ENCODE measurements at places on chromosomes 6 and 20.

DNA sequence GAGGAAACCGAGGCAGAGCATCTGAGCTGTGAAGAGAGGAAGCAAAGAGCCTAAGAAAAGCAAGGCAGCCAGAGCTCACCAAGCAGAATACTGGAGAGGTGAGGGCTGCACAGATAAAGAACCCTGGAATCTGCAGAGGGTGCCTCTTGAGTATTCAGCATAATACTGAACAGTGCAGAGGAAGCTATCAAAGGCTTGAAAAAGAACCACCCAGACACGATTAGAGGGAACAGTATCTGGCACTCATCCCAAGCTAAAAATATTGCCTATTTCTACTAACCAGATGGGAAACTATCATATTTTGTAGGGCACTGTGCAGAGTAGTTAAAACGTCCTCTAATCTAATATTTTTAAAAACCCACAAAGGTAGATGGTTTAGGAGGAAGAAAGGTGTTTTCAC lies 41.8 kb upstream of the OPRM1 start:
- DNase-seq = no peak

GRCh38 chr6:148064406-148065134 lies 278.1 kb upstream of the SASH1 start:
- no peak for DNase-seq

DNA sequence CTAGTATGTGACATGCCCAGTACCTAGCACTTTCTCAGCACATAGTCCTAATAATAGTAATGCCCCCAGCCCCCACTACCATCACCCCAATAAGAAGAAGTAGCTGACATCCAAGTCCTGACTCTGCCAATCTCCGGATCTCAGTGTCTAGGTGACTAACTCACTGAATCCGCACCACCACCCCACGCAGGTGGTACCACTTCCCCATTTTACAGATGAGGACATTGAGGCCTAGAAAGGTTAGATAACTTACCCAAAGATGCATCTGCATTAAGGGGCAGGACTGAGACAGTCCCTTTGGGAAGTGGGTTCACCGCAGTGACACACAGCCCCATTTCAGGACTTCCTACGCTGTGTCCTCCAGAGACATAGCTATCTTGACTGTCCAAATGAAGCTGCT lies 241.2 kb downstream of the TFAP2C start:
- DNase-seq = no peak

GRCh38 chr6:34891296-34891695 lies 2.2 kb downstream of the ANKS1A start:
- DNase-seq = no peak

DNA sequence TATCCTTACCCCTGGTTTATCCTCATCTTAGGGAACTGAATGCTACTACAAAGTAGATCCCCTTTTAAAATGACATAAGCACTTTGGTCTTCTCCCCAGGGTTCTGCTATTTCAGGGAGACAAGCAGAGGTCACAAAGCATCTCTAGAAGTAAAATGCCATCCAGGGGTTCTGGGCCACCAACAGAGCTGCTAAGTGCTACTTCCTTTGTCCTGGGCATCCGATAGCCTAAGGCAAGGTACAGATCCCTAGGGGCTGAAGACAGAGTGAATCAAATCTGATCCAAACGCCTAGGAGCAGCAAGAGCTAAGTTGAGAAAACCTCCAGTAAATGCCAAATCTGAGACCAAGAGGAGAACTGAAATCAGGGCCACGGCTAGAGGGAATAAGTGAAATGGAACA lies 161.2 kb downstream of the PTPRT start:
- no peak for DNase-seq

DNA sequence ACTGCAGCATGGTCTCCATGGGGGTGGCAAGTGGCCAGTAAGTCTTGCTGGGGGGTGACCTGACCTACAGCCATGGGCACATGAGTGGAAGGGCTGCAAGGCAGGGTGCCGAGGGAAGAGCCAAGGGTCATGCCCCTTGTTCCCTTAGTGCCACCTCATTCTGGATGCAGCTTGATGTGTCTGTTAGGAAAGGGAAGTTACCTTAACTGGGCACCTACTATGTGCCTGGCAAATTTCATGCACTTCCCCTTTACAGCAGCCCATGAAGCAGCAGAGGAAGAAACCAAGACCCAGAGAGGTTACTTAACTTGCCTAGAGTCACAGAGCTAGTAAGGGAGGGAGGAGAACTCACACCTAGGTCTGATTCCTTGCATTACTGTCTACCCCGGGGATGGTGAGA lies 174.0 kb downstream of the MRPL14 start:
- peak; percentile 19 for DNase-seq

DNA sequence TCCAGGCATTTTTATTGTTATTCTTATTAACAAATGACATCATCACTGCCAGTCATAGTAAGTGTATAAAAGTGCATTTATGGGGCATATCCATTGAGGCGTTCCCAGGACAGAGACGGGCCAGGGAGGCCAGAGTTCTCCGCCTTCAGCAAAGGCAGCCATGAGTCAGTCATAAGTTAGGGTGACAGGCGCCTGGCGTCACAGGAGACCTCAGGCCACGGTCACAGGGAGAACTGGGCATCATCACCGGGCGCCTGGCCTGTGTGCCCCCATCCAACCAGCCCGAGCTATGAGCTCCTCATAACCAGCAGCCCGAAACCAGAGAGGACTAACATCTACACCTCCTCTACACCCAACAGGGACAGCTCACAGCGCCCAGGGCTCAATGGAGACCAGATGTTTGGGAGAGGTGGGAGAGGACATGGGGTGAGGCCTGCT lies 259.2 kb downstream of the DLL1 start:
- DNase-seq = no peak

DNA sequence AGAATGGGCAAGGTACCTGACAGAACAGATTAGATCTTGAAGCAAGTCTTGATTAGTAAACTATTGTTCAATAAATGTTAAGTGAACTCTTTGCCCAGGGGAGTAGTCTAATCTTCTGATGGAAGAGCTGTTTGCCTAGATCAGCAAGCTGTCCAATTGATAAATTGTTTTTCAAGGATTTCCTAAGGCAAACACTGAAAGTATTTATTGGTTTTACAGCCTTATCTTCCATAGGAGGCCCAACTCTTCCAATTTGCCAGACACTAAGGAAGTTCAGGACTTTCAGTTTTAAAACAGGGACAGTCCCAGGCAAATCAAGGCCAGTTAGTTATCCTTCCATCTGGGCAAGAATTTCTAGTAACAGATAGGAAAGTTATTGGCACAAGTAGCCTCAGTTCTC lies 1.8 kb upstream of the C6orf163 start:
- no peak for DNase-seq

GRCh38 chr6:39335780-39336545 lies 13.5 kb upstream of the KCNK16 start:
- DNase-seq = no peak

GRCh38 chr6:82217018-82217586 lies 30.4 kb downstream of the IBTK start:
- DNase-seq = no peak

DNA sequence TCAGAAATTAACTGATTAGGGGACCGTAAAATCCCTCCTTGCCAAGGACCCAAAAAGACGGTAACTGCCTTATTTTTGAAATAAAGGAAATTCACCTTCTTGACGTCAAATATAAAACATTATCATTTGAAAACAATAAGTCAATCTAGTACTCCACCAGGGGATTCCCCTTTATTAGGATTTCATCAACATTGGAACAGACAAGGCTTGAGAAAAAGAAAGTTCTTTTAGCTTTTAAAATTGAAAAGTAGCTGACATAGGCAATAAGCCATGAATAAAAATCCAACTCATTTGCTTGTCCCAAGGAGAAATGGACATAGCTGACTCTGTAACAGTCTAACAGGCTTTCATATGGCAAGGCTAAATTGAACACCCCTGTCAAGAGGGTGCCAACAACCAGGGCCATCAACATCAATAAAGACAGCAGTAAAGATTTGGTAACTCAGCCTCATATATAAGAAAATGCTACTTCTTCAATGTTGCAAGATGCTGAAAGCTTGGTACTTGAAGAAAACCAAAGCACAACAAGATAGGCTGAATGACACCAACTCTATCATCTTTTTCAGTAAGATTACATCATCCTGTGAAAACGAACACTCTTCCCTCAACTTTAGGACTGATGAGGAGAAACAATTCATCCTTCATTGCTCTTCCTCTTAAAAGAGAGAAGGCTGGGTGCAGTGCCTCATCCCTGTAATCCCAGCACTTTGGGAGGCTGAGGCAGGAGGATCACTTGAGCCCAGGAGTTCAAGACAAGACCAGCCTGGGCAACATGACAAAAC lies 121.0 kb upstream of the PRDM1 start:
- DNase-seq = no peak

GRCh38 chr6:81997090-81997926 lies 244.8 kb upstream of the TENT5A start:
- DNase-seq = no peak

DNA sequence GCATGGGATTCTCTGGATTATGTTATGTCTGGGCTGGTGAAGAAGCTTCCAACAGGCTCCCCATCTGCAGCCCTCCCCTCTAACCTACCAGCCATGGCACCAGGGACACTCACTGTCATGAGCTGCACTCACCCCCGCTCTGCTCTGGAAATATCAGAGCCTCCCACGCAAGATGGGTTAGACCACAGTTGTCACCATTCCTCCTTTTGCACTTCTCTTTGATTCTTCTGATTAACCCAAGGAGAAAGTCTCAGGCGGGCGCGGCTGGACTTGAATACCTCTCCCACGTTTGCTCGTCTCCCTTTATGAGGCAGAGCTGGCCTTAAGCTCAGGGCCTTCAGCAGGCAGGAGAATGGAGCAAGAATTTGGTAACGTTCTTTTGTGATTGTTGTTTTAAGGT lies 128.1 kb downstream of the CEBPB start:
- DNase-seq = peak; percentile 48

DNA sequence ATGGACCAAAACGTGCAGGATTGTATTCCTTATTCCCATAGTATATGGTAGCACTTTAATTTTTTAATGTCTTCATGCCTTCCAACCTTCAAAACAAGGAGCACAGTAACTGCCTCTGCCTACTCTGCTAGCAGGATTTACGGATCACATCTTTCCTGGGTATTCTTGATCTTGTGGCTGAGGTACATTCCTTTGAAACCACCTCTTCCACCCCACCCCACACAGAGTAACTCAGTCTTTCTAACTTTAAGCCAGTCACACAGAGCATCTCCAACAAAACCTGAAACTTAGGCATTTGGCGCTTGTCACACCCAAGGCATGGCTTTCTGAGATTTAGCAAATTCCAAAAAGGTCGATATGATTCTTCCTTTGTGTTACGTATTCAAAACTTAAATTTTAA lies 2.3 kb upstream of the ID4 start:
- DNase-seq = no peak

GRCh38 chr6:18585032-18585573 lies 198.0 kb downstream of the RNF144B start:
- DNase-seq = no peak
